Heart right ventricle (tissue), 16 donors: ENCODE measurements at places on chromosomes 11 and 22. TPM values are rescaled to one million over a fixed set of nuclear protein-coding genes. Genes with fewer than 3 reads are reported as not detected.
A peak's percentile ranks its signal among the peaks of the same experiment; 100 is the strongest.

DNA sequence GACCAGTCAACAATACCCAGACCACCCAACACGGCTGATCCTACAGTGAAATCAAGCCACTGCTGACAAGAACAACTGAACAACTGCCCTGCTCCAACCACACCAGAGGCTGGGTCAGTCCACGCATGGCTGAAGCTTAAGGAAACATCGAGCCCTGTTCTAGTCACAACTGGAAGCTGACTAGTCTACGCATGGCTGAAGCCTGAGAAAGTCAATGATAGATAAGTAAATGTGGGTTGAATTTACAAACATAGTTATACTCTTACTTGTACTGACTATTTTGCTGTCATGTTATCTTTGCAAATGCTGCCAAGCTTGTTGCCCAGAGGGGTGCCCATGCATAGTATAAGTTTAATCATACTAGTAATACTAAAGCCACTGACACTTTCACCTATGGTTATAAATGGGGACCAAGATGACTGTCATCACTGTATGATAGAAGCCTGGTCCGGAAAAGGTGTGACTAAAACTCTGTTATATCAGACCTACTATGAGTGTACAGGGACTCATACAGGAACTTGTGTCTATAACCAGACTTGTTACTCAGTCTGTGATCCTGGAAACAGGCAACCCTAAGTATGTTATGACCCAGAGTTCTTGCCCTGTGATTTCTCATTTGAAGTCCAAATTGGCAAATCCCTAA lies 43.4 kb upstream of the GLYAT start:
- no peak for DNase-seq

DNA sequence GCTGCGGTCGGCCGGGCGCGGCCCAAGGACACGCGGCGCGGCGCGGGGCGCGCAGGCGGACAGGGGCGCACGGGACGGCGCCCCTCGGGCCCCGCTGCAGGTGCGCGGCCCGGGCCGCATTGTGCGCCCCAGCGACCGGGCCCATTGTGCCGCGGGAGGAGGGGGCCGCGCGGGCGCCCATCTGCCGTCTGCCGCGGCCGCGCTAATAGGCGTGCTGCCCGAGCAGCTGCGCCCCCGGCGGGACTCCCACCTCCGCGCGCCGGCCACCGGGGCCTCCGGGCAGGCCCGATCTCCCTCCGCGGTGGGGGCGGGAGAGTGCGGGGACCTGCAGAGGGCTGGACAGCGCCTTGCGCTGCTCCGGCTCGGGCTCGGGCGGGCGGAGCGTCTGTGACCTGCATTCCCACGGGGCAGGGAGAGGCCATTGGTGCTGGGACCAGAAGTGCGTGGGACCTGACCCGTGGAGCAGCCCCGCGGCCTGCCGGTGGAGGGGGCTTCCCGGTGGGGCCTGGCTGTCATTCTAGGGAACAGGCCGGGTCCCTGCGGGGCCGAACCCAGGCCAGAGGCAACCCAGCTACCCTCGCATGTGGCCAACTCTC lies 933 bp downstream of the BRSK2 start:
- peak; percentile 60 for DNase-seq

Gene MTFP1
- 8.3 TPM for total RNA-seq

- no peak for DNase-seq
Observed at GRCh38 chr22:50569896-50570535, 7.3 kb upstream of the SYCE3 start.

DNA sequence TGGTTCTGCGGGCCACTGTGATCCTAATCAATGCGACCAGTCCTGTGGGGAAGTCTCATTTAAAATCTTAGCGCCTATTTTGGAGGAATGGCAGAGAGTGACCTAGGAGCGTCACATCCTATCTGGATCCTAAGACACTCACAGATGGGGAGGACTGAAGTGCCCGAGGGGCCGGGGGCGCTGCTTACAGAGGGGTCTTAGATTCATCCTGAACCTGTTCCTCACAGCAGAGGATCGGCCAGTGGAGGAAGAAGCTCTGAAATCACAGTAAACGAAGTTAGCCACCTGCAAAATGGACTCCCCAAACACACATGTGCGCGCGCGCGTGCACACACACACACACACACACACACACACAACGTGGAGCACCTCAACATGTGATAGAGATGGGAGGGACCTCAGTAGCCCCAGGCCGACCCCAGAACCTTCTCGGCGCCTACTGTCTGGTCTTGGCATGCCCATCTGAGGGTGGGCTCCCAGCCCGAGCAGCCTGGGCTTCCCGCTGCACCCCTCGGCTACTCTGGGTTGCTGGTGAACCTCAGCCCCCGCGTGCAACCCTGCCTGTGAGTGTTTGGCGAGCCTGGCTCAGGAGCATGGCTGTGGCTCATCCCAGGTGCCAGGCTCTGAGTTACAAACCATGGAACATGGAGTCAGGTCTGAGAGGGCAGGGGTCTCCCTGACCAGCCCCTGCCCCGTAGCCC lies 613.3 kb downstream of the TBC1D22A start:
- DNase-seq, result no peak

DNA sequence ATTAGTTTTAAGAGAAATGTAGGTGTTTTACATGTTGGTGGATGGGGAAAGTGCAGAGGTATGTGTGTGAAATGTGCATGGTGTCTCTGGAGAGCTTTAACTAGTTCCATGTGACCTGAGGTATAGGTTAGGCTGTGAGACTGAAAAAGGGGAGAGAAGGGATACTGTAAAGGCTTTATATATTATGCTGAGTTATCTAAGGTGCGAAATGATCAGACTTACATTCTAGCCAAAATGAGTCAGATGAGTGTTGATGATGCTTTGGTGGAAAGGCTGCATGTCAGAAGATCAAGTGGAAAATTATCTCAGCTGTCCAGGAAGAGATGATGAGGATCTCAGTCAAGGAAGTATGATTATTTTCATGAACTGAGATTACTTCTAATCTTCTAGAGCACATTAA lies 15.8 kb downstream of the ACAT1 start:
- no peak for DNase-seq

DNA sequence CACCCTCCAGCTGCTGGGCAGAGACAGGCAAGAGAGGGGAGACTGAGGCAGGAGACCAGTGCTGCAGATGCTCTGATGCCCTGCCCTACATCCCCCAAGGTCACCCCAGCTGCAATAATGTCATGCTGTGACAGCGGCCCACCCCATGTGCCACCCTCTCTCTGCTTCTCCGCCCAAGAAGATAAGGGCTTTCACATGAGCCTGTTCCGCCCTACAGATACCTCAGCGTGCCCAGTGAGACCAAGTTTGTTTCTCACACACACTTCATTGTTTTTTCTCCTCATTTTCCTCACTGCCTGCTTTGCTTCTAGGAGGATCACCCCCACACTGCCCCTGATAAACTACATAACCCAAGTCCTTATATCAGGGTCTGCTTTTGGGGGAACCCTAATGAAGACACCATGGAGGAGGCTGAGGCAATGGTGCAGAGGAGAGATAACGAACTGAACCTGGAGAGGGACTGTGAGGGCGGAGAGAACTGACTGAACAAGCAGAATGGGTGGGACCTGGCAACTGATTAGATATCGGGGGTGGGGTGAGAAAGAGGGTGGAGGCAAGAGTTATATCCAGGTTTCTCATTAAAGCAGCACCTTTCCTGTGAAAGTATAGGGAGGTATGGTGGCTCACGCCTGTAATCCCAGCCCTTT lies 37.5 kb upstream of the TSKU start:
- DNase-seq, result no peak

GRCh38 chr22:31378123-31378522 lies 21.3 kb upstream of the DRG1 start:
- no peak for DNase-seq

DNA sequence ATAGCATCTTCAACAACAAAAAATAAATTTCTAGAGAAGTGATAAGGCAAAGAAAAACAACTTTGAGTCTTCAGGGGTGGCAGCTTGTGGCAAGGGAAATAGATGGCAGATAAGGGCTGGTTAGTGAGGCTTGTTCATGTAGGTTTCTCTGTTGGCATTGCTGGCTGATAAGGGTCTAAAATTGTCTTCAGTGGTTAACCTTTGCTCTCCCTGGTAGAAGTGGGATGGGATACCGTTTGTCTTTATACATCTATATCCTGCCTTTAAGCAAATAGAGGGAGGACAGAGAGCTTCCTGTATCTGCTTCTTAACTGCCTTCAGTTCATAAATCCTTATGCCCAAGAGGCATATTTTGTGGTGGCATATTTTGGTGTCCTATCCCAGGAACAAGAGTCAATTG lies 57.1 kb downstream of the TRAF6 start:
- no peak for DNase-seq
